SK-N-MC (cell line): ENCODE measurements at places on chromosomes 3 and 15.

GRCh38 chr15:57820119-57820518 is 113.6 kb downstream of the POLR2M start:
- DNase-seq: no peak

- no peak for DNase-seq
Measured at GRCh38 chr15:25859838-25860645, 3.1 kb downstream of the ATP10A start.

DNA sequence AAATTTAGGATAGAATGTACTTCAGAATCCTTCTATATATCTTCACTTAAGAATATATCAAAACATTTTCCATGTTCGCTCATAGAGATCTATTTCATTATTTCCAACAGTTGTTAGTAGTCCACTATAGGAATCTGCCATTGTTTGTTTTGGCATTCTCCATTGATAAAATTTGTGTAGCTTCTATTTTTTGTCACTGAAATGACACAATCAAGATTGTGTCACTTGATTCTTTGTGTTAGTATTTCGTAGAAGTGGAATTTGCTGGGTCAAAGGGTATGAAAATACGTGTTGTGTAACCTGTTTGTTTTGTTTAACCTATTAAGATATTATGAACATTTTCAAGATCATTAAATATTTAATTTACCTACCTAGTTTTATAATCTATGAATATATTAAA is 15.9 kb upstream of the GPR156 start:
- no peak for DNase-seq

GRCh38 chr3:71487418-71487817 is 96.1 kb downstream of the FOXP1 start:
- DNase-seq: no peak

- no peak for DNase-seq
Measured at GRCh38 chr3:59422312-59422711, 372.5 kb upstream of the CFAP20DC start.

DNA sequence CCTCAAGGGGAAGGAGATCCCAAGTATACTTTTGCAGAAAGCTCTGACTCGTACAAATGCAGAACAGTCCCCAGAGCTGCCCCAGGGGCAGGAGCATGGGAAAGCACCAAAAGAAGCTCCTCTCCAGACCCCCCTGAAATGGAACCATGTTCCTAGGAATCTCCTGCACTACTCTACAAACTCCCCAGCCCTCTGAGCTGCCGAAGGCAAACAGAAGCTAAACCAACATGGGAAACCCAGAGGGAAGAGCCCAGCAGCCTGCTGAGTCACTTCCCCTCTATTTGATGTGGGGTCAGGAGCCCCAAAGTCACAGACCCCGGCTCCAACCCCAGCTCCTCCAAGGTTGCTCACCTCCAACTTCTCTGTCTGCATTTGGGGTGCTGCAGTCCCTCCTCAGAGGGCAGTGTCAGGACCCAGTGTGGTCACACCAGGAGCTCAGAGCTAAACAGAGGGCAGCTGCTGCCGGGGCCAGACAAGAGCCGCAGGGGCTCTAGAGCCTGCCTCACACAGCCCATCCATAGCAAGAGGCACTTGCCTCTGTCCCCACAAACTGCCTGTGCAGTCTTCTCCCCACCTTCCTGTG is 3.8 kb upstream of the PLXNA1 start:
- no peak for DNase-seq

DNA sequence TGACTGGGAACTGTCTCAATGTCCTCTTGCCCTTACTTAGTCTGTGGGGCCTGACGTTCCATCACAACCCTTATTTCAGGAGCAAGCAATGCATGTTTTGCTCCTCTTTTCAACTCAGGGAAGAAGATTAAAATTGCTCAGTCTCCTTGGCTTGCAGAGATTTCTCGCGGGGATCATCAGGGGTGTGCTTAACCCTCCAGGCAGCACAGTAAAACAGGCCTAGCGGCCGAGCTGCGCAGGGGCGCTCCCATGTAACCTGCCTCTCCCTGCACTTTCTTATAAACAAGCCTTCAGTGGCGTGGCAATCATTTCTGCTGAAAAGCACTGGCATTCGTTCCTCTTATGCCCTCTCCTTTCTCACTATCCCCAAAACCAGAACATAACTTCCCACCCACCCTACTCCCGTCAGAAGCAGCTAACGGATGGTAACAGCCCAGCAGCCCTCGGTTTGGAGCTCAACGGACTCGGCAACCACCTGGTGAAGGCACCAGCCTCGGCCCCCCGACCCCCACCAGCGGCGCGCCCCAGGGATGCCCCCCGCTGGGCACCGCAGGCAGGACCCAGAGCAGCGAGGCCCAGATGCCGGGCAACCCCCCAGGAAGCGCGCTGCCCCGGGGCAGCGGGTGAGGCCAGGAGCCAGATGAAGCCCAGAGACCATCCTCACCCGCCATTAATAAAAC is 1.1 kb downstream of the MCF2L2 start:
- DNase-seq: no peak

GRCh38 chr15:57457726-57458125 is 81.4 kb downstream of the CGNL1 start:
- DNase-seq: no peak

GRCh38 chr3:148008591-148008990 is 599.4 kb downstream of the ZIC1 start:
- no peak for DNase-seq

DNA sequence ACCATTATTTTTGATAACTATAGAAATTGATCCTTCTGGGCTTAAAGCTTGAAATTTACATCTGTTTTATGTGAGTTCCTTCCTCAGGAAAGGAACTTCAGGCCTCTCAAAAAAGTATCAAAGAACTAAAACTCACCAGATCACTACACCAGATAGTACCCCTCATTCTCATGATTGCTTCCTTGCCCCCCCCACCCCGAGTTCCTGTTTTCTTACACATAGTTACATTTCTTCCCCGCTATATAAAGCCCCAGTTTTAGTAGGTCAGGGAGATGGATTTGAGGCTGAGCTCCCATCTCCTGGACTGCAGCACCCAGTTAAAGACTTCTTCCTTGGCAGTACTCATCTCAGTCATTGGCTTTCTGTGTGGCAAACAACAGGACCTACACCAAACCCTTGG is 80.3 kb upstream of the HRH1 start:
- no peak for DNase-seq

DNA sequence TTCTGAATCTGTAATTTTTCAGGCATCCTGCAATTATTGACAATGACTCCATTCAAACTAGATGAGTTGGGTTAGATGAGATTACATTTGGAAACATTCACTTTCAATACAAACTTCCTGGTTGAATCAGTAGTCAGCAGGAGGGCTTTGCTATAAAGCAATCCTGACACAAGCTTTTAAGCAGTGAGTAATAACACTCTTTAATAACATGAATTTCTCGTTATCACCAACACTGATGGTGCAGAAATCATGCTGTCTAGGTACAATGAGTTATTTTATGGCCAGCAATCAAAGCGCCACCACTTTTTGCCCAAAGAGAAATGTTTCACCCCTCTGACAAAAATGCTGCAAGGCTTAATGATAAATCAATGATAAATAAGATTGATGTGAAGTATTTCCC is 474.8 kb upstream of the CNTN4 start:
- no peak for DNase-seq

DNA sequence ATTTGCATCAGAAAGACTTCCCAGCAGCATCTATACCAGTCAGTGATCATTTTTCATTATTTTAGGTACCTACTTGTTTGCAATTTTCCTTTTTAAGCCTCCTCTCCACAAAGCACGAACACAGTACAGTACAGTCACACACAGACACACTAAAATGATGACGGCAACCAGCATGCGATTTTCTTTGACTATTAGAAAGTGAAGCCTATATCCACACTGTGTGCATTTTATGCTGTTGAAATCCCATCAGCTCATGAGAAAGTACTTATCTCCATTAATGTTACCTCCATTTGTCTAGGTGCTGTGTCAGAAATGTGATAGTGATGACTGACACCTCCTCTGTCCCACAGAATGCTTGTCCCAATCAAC is 294.7 kb upstream of the MEIS2 start:
- no peak for DNase-seq

- DNase-seq: no peak
Measured at GRCh38 chr3:31246293-31247062, 286.2 kb upstream of the STT3B start.

- DNase-seq: no peak
Measured at GRCh38 chr15:44584162-44584749, 47.3 kb downstream of the EIF3J start.

- no peak for DNase-seq
Measured at GRCh38 chr3:17626395-17626794, 116.0 kb downstream of the TBC1D5 start.

DNA sequence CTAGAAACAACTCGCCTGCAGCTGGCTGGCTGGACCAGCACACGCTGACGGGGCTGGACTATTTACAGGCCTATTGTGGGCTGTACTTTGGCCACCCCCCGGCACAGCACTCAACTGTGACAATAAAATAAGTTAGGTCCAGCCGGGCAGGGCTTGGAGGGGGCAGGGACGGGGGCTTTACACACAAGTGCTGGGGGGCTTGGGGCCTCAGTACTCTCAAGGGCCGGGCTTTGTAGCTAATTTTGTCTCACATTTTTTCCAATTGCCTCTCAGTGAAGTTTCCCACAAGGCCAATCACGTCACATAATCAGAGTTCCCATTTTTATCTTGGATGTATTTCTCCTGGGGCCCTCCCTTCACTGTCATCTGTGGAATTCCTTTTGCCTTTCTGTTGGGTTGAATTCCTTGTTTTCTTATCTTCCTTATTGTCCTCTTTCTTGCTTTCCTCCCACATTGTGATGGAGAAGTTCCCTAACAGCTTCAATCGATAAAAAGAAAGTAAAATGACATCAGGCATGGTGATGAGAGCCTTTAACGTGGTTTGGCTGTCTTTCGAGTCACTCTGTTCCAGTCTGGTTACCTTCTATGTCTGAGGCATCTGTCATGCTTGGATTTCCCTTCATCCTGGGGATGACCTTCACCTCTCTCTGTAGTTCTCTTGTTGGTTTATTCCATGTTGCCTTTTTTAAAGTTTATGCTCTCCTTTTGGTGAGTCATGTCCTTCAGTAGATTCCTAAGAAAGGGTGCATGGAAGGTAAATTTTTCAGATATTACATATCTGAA is 44.1 kb upstream of the CMTM7 start:
- no peak for DNase-seq

DNA sequence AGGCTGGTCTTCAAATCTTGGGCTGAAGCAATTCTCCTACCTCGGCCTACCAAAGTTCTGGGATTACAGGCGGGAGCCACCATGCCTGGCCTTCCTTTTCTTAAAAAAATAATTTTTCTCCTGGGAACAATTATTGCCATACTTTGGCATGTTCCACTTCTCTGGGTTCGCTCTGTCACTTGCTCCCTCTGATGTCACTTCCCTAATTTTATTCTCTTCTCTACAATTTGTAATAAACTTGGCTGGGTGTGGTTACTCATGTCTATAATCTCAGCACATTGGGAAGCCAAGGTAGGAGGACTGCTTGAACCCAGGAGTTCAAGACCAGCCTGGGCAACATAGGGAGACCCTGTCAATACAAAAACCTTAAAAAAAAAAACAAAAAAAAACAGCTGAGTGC is 6.1 kb upstream of the IMPDH2 start:
- DNase-seq: no peak

DNA sequence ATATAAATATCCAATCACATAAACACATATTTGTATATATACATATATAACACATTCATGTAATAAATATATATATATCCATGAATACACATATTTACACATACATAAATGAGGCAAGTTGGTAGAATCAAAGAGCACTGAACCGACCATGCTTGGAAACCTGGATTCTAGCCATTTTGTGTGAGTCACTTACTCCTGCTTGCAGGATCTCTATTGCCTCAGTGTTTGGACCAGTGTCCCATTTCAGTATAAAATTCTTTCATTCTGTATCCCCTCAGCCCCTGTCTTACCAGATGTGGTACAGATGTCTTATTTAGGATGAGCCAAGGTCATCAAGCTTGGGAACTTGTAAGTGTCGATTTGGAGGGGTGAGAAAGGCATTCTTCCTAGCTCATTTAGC is 391.4 kb upstream of the FRG2C start:
- DNase-seq: no peak

- DNase-seq: no peak
Measured at GRCh38 chr3:52440249-52440551, 4.7 kb downstream of the SEMA3G start.

- DNase-seq: no peak
Measured at GRCh38 chr3:67515778-67516177, 138.6 kb downstream of the SUCLG2 start.

GRCh38 chr3:132652640-132653270 is 6.9 kb downstream of the ACAD11 start:
- DNase-seq: no peak

DNA sequence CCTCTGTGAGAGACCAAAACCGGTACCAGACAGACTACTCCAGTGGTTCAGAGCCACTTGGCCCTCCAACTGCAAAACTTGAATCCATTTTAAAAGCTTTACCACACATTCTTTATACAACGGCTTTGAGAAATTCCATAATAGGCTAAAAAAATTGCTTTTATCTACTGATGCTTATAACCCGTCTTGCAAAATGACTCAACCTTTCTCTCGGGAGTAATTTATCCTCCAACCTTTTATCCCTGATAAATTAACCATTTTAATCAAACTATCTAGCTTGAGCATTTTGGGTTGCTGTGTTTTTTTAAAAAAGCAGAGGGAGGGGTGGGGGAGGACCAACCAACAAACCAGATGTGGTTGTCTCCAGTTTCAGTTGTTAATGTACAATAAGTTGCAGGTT is 275.7 kb upstream of the LRTM1 start:
- no peak for DNase-seq

- DNase-seq: no peak
Measured at GRCh38 chr3:133130168-133130567, 92.0 kb downstream of the TMEM108 start.

- no peak for DNase-seq
Measured at GRCh38 chr3:61634678-61635077, 73.3 kb downstream of the PTPRG start.

- DNase-seq: no peak
Measured at GRCh38 chr3:192161661-192162060, 565.7 kb downstream of the FGF12 start.

GRCh38 chr3:106006001-106006400 is 137.2 kb upstream of the CBLB start:
- DNase-seq: no peak

- no peak for DNase-seq
Measured at GRCh38 chr3:174423936-174424335, 435.2 kb upstream of the NAALADL2 start.

- DNase-seq: no peak
Measured at GRCh38 chr3:149145974-149146373, 16.5 kb downstream of the HPS3 start.

GRCh38 chr3:52146811-52147210 is 7.4 kb downstream of the POC1A start:
- DNase-seq: no peak

DNA sequence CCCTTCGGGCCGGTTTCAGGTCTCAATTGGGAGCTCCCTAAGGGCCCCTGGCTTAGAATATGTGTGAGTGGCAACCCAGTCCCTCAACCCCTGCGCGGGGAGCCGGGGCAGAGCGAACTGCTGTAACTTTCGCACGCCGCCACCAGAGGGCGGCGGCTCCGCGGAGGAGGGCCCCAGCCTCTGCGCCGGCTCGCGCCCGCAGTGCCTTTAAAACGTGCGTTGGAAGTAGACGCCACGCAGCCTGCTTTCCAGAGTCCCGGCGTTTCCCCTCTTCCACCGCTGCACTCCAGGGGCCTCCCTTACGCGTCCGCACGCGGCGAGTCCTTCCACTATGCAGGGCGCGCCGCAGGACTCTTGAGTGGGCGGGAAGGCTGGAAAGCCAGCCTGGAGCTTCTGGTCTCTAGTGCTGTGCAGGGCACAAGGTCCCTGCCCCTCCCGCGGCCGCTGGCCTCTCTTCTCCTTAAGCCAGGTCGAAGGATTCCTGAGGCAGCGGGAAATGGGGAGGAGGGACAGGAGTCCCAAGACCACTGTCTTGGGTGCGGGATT is 23.7 kb upstream of the RNU6-1 start:
- DNase-seq: no peak
